ENCODE measurements at places on chromosomes 11 and 22. TPM values are rescaled to one million over a fixed set of nuclear protein-coding genes. Genes with fewer than 3 reads are reported as not detected.

The CYTH4 gene
- not detected for total RNA-seq

The SMIM35 gene
- not detected for total RNA-seq

The MRGPRX4 gene
- not detected for total RNA-seq

The BTG4 gene
- total RNA-seq: not detected

The TLCD5 gene
- 17.7 TPM for total RNA-seq

The MPZL3 gene
- total RNA-seq: 0.42 TPM

The P2RY2 gene
- 0.35 TPM for total RNA-seq

The PDE3B gene
- total RNA-seq: 6.6 TPM

The MMP7 gene
- not detected for total RNA-seq

The PAMR1 gene
- total RNA-seq: 3.2 TPM

The OR4D11 gene
- not detected for total RNA-seq

The SERHL2 gene
- 7.5 TPM for total RNA-seq

The RTN4R gene
- 28.3 TPM for total RNA-seq

The TRIM3 gene
- total RNA-seq: 24.9 TPM

The MS4A7 gene
- not detected for total RNA-seq

The SHISA8 gene
- 3.2 TPM for total RNA-seq

The CSTF3 gene
- total RNA-seq: 46.0 TPM

The PLAAT4 gene
- 4.1 TPM for total RNA-seq

The OR8A1 gene
- not detected for total RNA-seq

The PANX3 gene
- not detected for total RNA-seq

The POU2AF2 gene
- total RNA-seq: not detected

The SERPIND1 gene
- 0.07 TPM for total RNA-seq

The NTM gene
- total RNA-seq: 4.7 TPM

The APOL4 gene
- total RNA-seq: not detected

The CNTN5 gene
- total RNA-seq: 0.17 TPM

The HTATIP2 gene
- 52.2 TPM for total RNA-seq

The RAB3IL1 gene
- total RNA-seq: 7.2 TPM

The PLXNB2 gene
- 33.4 TPM for total RNA-seq

The RAB38 gene
- 20.4 TPM for total RNA-seq

The FEN1 gene
- total RNA-seq: 103 TPM

The HTR3B gene
- not detected for total RNA-seq

The OR2D2 gene
- total RNA-seq: not detected

The TTLL1 gene
- total RNA-seq: 6.5 TPM

The ARFIP2 gene
- 57.1 TPM for total RNA-seq

The C11orf86 gene
- total RNA-seq: 0.26 TPM

The HEPHL1 gene
- not detected for total RNA-seq

The CACNA1I gene
- total RNA-seq: 0.55 TPM

The ZC3H12C gene
- total RNA-seq: 0.69 TPM

The SCGB1D2 gene
- not detected for total RNA-seq

The NELL1 gene
- total RNA-seq: 2.6 TPM

The RIMBP3C gene
- 0.70 TPM for total RNA-seq

The SLCO2B1 gene
- total RNA-seq: 0.07 TPM

The MACROD1 gene
- 30.9 TPM for total RNA-seq

The TEX12 gene
- 0.21 TPM for total RNA-seq

The ZNF70 gene
- 2.3 TPM for total RNA-seq

The THOC5 gene
- 58.1 TPM for total RNA-seq

The F2 gene
- 0.33 TPM for total RNA-seq

The PIK3IP1 gene
- 3.9 TPM for total RNA-seq

The MCM5 gene
- total RNA-seq: 266 TPM

The IGLL5 gene
- not detected for total RNA-seq

The CSNK2A3 gene
- 1.6 TPM for total RNA-seq

The PGAP2 gene
- 17.3 TPM for total RNA-seq

The ANGPTL5 gene
- total RNA-seq: not detected

The P2RX6 gene
- 0.26 TPM for total RNA-seq

The SLC22A12 gene
- total RNA-seq: not detected

The MRGPRE gene
- not detected for total RNA-seq

The HEPN1 gene
- total RNA-seq: not detected

The MORC2 gene
- total RNA-seq: 34.3 TPM

The KCNJ1 gene
- 0.07 TPM for total RNA-seq

The TSKU gene
- total RNA-seq: 53.3 TPM

Measured in H7 (cell line).